ENCODE measurements at places on chromosomes 5 and 9. TPM values are rescaled to one million over a fixed set of nuclear protein-coding genes. Genes with fewer than 3 reads are reported as not detected.

DNA sequence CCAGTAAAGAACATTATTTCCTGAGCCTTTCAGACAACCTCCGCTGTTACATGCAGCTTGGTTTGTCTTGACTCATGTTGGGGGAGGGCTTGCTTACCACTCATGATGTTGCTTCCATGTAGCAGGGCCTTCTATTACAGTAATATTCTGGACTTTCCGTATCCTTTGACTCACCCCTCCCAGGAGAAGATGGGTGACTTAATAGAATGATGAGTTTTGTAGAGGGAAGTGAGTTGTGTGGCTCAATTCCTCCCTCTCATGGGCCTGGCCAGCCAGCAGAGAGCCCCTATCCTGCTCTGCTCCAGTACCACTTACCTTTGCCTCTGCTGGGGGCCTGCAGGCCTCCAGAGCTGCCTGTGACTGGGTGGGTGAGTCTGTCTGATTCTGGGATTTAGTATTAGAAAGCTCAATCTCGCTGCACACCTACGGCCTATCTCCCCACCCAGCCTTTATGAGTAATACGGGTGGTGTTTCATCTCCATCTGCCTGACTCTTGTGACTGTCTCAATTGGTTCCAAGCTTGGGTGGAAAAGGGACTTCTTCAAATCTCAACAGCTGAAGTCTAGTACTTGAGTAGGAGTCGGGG is 52.6 kb upstream of the KLF9 start:
- H3K4me3 ChIP-seq = no peak overlapping the region
- H3K4me1 ChIP-seq = peaks cover 18% of the 10 kb centered on the region
- no peaks in the 10 kb centered on the region for H3K27me3 ChIP-seq
- H3K36me3 ChIP-seq = no peaks in the 10 kb centered on the region
- DNase-seq = no peak

GRCh38 chr9:112856843-112857242 is 33.8 kb downstream of the SLC46A2 start:
- no peaks in the 10 kb centered on the region for H3K36me3 ChIP-seq
- H3K27me3 ChIP-seq = no peaks in the 10 kb centered on the region
- peaks cover 4% of the 10 kb centered on the region for H3K4me1 ChIP-seq
- no peak overlapping the region for H3K27ac ChIP-seq
- DNase-seq = no peak
- no peak overlapping the region for H3K4me3 ChIP-seq

- H3K36me3 ChIP-seq = no peaks in the 10 kb centered on the region
- H3K4me1 ChIP-seq = peaks cover 14% of the 10 kb centered on the region
- no peaks in the 10 kb centered on the region for H3K27me3 ChIP-seq
- H3K27ac ChIP-seq = no peak overlapping the region
- no peak for DNase-seq
Measured at GRCh38 chr9:121353241-121354061, 16.6 kb downstream of the STOM start.

GRCh38 chr9:34988218-34989002 is 1.1 kb upstream of the DNAJB5 start:
- no peaks in the 10 kb centered on the region for H3K36me3 ChIP-seq
- H3K4me1 ChIP-seq = no peaks in the 10 kb centered on the region
- peak overlapping the region; percentile 69 for H3K27ac ChIP-seq
- no peak for DNase-seq
- no peaks in the 10 kb centered on the region for H3K27me3 ChIP-seq

DNA sequence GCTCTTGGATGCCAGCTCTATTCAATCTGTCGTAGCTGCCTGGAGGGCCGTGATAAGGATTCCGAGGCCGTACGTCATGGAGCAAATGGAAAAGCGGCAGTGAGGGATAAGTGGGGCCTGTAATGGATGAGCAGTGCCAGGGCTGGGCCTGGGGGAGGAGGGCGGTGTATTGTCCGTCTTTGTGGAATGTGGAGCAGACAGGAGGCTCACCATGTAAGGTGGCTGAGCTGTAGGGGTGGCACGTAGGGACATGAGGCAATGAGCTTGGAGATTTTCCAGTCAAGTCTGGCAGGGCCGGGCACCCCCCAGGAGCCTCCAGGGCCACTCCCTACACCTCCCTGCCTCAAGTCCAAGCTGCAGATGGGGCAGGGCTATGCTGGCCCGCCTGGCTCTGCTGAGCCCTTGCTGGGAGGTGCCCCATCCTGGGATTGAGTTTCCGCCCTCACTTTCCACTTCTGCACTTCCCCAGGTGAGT is 29.2 kb downstream of the NCS1 start:
- H3K27me3 ChIP-seq = no peaks in the 10 kb centered on the region
- no peak overlapping the region for H3K27ac ChIP-seq
- H3K4me1 ChIP-seq = peaks cover 4% of the 10 kb centered on the region
- H3K4me3 ChIP-seq = no peak overlapping the region
- no peak for DNase-seq

The CEMIP2 gene
- 14.3 TPM for polyA plus RNA-seq

Data from pancreas (tissue), 10 donors.